GM04504 (cell line): ENCODE measurements at places on chromosomes 3 and 15.

DNA sequence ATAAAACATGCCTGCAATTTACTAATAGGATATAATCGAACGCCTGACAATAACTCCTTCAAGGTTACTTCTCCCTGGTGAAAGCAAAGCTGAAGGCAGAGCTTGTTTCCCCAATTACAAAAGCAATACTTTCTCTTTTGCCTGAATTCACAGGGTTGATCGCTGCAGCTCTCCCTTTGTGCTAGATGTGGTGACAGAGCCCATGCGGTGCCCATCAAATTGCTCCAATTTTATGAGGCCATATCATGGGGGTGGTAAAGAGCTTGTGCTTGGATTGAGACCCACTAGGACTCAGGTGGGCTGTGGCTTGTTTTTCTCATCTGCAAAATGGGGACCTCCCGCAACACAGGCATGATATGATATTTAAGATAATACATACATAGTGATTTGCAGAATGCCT, 143.4 kb downstream of the GREM1 start:
- no peak for DNase-seq

GRCh38 chr3:45123030-45123429, 23.1 kb downstream of the CDCP1 start:
- peak; percentile 84 for DNase-seq

DNA sequence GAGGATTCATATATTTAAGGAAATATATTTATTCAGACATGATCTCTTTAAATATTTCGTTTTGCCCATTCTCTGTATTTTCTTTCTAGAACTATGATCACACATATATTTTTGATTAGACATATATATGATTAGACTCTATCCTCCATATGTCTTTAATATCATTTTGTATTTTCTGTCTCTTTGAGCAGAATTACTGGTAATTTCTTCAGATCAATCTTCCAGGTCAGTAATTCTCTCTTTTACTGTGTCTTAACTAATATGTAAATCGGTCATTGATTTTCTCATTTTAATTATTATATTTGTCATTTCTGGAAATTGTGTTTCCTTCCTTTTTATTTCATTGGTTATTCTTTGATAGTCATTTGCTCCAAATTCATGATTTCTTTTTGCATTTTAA, 586.2 kb downstream of the NR2F2 start:
- no peak for DNase-seq

DNA sequence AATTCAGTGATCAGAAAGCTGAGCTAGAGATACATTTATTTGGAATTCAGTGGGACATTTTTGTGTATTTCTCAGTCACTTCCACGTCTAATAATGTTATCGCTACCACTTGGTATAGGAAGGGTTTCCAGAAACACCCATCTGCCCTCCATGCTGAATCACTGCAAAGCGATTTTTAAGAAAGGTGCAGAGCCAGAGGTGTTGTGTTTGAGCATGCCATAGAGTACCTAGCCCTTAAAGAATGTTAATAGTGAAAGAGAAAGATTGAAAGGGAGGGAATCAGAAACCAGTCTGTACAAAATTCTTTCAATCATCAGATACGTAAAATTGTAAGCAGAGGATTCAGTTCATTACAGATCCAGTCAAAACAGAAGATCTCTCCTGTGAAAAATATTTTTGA, 80.1 kb upstream of the ARL6 start:
- DNase-seq: no peak

DNA sequence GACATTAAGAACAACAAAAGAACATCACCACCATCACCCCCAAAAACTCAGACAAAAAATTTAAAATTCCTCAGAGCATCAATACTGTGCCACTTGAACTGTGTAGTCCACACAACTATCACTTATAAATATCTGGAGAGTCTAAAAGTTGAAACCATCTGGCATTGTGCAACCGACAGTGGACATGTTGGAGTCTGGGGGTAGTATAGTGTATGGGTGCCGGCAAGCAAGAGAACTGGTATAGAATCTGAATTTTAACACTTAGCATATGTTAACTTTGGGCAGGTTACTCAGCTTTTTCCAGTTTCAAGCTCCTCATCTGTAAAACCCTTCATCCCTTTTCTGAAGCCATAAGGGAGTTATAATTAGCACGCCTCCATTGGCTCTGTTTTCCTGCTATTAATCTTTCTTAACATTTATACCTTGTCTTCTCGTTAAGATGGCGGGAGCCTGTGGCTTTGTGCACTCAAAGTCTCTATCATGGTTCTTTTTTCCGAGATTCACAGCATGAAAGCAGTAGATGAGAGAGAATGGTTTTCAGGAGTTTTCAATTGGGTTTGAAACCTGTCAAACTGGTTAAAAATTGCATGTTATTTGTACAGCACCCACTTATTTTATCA, 255.7 kb upstream of the TBL1XR1 start:
- DNase-seq: no peak

- DNase-seq: no peak
These were observed 32.6 kb upstream of the NR2C2 start for GRCh38 chr3:14914779-14915117.

DNA sequence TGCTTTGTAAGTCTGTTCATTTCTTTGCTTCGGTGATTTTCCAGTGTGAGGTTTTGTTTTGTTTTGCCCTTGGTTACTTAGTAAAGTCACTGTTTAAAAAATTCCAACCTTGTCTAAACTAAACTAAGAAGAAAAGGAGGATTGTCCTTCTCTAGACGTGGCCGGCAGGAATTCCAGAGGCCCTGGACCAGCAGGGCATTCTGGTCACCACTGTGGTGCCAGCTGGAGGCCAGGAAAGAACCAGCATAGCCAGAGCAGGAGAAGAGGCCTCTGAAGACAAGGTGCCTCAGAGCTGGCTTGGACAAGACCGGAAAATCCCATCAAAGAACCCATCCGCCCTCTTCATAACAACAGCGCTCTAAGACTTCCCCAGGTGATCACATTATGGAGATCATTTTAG, 8.2 kb downstream of the PLOD2 start:
- DNase-seq: no peak

DNA sequence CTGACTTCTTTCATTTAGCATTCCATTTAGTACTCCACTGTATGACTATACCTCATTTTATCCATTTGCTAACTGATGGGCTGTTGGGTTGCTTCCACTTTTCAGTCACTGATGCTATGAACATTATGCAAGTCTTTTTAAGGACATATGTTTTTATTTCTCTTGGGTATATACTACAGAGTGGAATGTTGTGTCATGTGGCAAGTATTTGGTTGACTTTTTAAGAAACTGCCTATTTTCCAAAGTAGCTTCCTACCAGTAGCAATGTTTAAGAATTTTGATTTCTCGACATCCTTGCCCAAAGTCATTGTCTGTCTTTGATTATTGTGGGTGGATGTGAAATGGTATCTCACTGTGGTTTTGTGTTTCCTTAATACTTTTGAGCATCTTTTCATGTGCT, 110.1 kb upstream of the TPM1 start:
- DNase-seq: peak; percentile 90

GRCh38 chr15:36407647-36408046, 171.8 kb upstream of the CDIN1 start:
- DNase-seq: peak; percentile 48

DNA sequence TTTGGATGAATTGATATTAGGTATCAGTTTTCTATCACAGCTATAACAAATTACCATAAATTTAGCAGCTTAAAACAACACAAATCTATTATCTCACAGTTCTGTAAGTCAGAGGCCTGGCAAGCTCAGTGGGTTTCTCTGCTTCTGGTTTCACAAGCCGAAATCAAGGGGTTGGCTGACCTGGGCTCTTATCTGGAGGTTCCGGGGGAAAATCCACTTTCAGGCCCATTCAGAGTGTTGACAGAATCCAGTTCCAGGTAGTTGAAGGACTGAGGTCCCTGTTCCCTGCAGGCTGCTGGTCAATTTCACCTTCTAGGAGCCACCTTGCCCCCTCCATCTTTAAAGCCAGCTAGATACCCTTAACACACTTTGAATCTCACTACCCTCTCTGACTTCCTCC, 11.1 kb upstream of the HHATL start:
- DNase-seq: no peak

DNA sequence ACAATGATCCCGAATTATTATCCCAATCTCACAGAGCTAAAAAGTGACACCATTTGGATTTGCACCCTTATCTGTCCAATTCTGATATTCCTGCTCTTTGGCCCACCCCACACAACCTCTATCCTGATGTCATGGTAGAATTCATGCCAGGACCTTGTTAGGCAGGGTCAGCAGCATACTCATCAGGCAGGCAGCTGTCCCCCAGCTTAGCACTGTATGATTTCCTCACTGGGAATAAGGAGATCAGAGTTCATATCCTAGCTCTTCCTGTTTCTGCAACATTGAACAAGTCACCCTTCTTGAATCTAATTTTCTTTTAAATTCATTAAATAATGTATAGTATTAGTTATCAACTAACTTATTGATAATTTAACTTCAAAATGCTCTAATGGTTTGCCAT, 12.0 kb upstream of the C3orf80 start:
- no peak for DNase-seq

DNA sequence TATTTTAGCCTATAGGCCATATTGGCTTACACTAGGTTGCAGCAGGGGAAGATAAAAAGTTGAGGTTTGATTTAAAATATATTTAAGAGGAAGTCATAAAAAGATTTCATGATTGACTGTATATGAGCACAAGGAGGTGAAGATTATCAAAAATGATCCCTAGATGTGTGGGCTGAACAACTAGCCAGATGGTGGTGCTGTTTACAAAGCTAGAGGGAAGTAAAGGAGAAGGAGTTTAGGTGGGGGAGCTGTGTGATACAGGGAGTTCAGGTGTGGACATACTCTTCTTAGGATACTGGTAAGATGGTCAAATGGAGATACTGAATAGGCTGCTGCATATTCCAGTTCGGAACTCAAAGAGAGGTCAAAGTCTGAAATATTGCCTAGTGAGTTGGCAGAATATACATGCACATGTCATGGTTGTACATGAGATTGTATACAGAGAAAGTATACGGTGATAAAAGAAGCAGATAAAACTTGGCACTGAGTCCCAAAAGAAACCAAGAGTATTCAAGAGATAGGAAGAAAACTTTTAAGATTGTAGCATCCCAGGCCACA, 727.8 kb downstream of the NLGN1 start:
- peak; percentile 22 for DNase-seq

DNA sequence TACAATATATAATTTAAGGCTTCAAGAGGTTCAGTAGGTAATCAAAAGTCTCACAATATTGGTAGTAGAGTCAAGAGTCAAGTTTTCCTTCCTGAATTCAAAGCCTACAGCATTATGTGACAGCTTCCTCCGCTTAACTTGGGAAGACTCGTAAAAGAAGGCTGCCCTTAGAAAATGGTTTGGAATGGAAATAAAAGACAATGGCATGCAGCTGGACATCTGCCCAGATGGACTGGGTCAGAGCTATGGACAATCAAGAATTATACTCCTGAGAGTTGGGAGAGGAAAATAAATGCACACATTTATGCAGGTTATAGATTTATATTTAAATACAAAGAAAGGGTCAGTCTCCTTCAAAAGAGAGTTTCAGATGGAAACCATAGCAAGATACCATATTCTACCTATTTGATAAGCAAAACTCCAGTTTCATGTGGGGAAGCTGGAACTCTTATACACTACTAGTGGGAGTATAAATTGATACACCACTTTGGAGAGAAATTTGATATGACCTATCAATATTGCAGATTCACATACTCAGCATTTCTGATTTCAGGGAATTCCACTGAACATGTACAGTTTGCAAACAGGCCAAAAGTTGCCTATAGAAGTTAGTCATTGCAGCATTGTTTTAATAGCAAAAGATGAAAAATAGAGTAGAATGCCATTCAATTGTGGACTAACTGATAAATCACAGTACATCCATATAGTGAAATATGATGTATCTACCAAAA, 6.1 kb downstream of the CRYBG3 start:
- DNase-seq: peak; percentile 19

GRCh38 chr3:59709702-59710553, 660.1 kb upstream of the CFAP20DC start:
- no peak for DNase-seq

GRCh38 chr3:134352031-134352671, 22.1 kb downstream of the AMOTL2 start:
- DNase-seq: peak; percentile 9

GRCh38 chr15:37764733-37765191, 169.7 kb upstream of the TMCO5A start:
- peak; percentile 31 for DNase-seq

- no peak for DNase-seq
These were observed 34.4 kb downstream of the GLCE start for GRCh38 chr15:69194854-69195253.
